Neuronal stem cell (in vitro differentiated cells): ENCODE measurements at places on chromosomes 1 and 21.

GRCh38 chr1:11357276-11357675 lies 84.3 kb downstream of the UBIAD1 start:
- DNase-seq, result no peak

GRCh38 chr21:14591882-14592281 lies 45.8 kb upstream of the SAMSN1 start:
- no peak for DNase-seq

- no peak for DNase-seq
Measured at GRCh38 chr1:96465441-96465840, 256.1 kb upstream of the PTBP2 start.

- no peak for DNase-seq
Measured at GRCh38 chr1:3078430-3078861, 9.4 kb downstream of the PRDM16 start.

GRCh38 chr1:226482975-226483700 lies 65.4 kb upstream of the STUM start:
- no peak for DNase-seq

DNA sequence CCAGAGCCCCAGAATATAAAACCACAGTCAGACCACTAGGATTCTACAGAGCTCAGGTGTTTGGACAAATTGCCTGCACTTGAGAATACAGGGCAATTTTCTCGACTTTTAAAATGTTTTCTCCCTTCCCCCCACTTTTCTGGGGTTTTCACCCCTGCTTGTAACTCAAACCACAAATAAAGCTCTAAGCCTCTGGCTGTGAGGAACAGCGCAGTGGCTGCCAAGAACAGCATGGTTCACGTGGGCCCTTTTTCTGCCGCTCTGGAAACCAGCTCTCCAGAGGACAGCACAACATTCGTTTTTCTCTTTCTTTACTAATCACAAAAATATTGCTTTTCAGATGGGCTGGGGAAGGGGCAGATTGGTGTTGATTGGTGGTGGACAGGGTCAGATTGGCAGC lies 102.2 kb upstream of the JUN start:
- no peak for DNase-seq
